Skeletal muscle tissue (tissue), 5 donors: ENCODE measurements at places on chromosomes 2 and 18. TPM values are rescaled to one million over a fixed set of nuclear protein-coding genes. Genes with fewer than 3 reads are reported as not detected.

The SATB2 gene
- total RNA-seq, result 3.7 TPM

The ADAM23 gene
- 3.7 TPM for total RNA-seq

The SNORC gene
- total RNA-seq, result under 0.01 TPM

The ANKRD53 gene
- 0.52 TPM for total RNA-seq

The INO80B gene
- 12.5 TPM for total RNA-seq

The CNDP1 gene
- not detected for total RNA-seq
